Kasumi-1 (cell line): ENCODE measurements at places on chromosomes 16 and 17.

- DNase-seq = no peak
Observed at GRCh38 chr16:52035436-52035835, 511.5 kb downstream of the TOX3 start.

- DNase-seq = no peak
Observed at GRCh38 chr16:50056226-50056625, 9.5 kb upstream of the HEATR3 start.

DNA sequence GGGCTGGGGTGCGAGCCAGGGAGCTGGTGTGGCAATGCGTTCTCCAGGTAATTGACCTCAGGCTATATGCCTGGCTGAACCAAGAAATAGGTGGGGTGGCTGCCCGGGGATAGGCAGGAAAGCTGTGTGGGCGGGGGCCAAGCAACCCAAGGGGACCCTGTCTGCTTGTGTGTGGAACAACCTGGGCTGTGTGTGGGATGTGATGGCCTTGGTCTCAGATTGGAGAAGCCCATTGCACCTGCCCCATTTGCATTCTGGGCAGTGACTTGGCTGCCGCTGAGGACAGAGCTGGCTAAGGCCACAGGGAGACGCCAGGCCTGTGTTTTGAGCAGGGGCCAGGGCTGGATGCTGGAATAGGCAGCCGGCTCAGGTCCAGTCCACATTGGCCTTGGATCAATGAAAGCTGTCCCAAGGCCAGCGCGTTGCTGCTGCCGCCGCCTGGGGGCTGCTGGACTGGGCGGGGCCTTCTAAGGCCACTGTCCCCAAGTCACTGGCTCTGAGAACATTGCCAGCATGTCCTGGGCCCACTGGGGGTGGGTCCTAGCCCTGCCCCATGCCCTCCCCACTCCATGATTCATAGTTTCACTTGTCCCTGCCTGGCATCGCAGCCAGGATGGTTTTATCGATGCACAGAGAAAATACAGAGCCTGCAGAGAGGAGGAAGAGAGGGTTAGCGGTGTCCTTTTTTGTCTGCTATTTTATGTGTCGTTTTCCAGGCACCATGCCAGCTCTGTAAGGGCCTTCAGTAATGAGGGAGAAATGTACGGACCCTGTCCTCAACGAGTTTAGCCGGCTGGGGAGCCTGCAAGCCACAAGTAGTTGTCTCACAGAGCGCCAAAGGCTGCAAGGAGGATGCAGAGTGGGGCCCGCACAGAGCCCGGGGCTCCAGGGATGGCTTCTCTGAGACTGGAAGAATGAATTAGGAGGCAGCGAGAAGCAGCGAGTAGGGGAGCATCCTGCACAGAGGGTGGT is 43.9 kb downstream of the NKD1 start:
- DNase-seq = peak; percentile 49

DNA sequence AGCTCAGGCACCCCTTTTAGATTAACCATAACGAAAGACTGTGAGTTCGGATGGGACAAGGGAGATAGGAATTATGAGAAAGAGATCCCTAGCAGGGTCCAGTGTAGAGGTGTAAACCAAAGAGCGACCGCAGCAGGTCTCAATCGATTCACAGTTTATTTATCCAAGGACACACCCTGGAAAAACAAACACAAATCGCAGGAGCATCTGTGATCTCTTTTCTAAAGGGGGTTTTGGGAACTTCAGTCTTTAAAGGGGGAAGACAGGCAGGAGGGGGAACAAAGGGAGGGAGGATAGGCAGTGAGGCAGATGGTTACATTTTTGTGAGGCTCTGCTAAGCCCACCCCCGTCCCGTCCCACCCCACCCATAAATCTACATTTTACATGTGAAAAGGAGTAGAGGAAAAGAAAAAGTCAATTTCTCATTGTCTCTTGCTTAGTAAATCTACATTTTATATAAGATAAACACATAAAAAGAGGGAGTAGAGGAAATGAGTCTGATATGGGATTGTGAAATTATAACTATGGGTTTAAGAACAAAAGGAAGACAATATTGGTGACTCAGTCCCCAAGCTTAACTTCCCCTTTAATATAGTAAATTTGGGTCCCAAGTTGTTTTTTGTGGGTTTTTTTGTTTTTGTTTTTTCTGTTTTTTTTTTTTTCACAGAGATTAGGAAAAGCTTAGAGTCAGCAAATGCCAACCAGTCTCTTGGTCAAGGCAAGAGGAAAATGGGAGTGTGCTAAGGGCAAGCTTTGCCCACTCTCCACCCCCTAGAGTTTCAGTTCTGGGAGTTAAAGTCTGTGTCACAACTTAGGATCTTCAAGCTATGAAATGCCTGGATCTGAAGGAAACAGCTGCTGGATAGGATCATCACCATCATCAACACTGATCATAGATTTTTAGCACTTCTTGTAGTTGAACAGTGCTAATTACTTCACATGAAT is 160.9 kb upstream of the CDH5 start:
- peak; percentile 81 for DNase-seq

- DNase-seq = no peak
Observed at GRCh38 chr17:79162012-79162963, 87.7 kb downstream of the ENGASE start.

DNA sequence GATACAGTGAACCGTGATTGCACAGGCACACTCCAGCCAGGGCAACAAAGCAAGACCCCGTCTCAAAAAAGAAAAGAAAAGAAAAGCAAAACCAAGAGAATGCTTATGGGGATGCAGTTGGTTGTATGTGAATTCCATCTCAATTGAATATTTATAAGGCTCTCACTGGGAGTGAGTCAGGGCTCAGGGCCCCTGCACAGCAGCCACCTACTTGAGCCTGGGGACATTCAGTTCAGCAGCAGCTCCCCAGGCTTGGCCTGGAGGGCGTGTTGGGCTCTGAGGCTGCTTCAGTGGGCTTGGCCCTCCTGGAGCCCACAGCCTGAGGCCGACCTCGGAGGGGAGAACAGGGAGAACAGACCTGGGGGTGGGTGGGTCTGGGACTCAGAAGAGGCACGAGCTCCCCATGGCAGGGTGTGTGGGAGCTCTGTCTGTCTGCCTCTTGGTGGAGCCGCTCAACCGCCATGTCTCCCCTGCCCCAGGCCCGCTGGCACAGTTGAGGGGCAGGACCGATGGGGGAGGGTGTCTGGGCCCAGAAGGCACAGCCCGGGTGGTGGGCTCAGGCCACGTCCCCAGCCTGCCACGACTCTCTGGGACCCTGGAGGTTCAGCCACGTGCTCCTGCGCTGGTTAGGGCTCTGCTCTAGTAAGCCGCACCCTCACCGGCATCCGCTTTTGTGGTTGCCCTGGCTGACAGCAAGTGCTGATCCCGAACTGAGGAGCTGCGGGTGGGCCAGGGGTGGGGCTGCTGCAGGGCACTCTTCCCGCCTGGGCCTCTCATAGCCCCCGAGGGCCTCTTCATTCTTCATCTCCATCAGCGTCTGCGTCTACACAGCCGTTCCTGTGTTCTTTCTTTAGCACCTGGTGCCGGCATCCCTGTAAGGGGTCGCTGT is 24.8 kb downstream of the ZFPM1 start:
- no peak for DNase-seq

DNA sequence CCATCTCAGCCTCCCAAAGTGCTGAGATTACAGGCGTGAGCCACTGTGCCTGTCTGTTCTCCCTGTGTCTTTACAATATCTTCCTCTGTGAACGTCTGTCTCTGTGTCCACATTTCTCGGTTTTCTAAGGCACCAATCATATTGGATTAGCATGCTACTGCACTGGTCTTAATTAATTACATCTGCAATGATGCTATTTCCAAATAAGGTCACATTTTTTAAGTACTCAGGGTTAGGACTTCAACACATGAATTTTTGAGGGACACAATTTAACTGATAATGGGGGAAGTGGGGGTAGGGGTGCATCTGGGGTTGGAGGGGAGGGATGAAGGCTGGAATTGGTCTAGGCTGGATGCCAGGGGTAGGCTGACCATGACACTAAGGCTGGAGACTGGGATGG is 102.6 kb downstream of the N4BP1 start:
- DNase-seq = no peak

- DNase-seq = peak; percentile 32
Observed at GRCh38 chr16:70250748-70251628, 752 bp downstream of the EXOSC6 start.

DNA sequence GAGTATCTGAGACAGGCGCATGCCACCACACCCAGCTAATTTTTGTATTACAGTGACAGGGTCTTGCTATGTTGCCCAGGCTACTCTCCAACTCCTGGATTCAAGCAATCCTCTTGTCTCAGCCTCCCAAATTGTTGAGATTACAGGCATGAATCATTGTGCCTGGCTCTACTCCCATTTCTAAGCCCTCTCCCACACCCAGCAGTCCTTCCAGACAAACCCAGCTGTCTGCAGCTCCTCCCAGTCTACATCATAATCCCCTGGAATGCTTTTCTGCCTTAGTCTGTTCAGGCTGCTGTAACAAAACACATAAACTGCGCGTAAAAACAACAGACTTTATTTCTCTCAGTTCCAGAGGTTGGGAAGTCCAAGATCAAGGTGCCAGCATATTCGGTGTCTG is 144.5 kb downstream of the GRIN2A start:
- no peak for DNase-seq

GRCh38 chr16:22216191-22216831 is 10.2 kb downstream of the EEF2K start:
- DNase-seq = no peak

DNA sequence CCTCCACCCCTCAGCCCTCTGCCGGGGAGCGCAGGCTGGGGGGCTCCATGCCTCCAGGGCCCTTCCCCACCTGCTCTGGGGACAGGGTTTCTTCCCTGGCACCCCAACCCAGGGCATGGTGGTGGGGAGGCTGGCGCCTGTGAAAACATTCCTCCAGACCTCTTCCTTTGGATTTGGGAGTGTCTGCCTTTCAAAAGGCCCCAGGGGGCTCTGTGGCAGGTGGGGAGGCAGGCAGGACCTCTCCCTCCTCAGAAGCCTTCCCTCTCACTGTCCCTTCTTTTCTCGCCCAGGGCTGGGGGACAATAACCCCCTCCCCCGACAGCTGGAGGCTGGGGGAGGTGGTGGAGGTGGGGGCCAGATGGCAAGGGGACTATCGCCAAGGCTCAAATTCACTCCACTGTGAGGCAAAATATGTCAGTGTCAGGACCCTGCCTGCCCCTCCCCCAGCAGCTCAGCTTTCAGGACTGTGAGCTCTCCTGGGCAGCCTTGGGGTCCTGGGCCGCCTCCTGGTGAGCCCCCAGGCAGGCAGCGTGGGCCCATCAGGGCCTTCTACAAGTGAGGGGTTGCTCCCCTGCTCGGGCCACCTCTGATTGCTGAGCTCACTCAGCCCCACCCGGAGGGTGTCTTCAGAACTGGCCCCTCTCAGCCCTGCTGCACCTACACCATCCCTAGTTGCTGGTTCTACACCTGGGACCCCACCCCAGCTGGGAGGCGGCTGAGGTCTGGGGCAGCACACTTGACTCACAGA is 1.8 kb downstream of the CDH15 start:
- DNase-seq = no peak

GRCh38 chr16:66289051-66289680 is 77.3 kb upstream of the CDH5 start:
- no peak for DNase-seq

- no peak for DNase-seq
Observed at GRCh38 chr16:81901484-81901883, 109.8 kb downstream of the SDR42E1 start.

GRCh38 chr17:36682773-36683172 is 81.4 kb downstream of the MRM1 start:
- DNase-seq = no peak

DNA sequence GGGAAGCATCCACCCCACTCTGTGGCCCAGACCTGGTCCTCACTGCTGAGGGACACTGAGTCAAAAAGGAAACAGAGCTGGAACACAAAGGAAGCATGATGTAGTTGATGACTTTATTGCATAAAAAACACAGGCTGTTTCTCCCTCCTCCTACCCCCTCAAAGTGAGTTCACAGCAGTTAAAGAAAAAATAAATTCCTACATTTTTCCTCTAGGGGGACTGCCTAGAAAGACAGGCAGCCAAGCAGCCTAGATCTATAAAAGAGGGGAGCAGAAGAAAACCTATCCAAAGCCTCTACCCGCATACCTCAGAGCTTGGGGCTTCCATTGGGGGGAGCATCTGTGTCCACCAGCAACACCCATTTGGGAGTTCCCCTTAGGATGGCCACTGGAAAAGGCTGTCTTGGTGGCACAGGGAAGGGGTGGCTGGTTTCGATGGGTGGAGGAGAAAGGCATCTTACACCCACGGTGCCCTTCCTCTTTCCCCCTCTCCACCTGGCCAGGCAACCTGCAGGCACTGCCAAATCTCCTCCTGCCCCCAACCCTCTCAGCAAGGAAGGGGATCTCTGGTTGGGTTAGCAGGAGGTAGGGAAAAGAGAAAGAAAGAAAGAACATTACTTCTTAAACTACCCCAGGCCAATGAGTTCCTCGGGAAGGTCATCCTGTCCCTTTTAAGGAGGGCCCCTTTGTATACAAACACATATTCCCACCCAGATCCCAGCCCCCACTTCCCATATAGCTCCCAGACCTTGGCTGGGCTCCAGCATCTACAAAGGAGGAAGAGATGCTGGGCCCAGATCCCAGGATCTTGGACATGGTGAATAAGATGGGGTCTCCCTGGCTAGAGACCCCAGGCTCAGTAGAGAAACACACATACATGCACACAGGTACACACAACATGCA is 4.0 kb upstream of the SCRN2 start:
- peak; percentile 82 for DNase-seq
